ENCODE measurements at places on chromosomes 16 and 17.

DNA sequence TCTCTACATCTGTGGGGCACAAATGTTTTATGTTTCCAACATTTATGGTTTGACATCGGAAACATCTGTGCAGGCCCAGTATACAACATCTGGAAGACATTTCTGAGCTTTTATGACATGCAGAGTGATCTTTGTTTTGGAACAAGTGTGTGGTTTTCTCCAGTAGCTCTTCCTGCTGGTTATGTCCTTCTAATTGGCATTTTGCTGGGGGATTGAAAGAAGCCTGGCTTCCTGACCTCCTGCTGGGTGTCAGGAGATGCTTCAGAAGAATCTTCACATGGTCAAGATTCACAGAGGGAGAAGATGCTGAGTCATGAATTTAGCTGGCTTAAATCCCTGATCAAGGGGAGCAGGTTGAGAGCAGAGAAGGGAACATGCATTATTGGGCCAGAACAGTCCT is 279.5 kb upstream of the MYOCD start:
- no peak for DNase-seq

DNA sequence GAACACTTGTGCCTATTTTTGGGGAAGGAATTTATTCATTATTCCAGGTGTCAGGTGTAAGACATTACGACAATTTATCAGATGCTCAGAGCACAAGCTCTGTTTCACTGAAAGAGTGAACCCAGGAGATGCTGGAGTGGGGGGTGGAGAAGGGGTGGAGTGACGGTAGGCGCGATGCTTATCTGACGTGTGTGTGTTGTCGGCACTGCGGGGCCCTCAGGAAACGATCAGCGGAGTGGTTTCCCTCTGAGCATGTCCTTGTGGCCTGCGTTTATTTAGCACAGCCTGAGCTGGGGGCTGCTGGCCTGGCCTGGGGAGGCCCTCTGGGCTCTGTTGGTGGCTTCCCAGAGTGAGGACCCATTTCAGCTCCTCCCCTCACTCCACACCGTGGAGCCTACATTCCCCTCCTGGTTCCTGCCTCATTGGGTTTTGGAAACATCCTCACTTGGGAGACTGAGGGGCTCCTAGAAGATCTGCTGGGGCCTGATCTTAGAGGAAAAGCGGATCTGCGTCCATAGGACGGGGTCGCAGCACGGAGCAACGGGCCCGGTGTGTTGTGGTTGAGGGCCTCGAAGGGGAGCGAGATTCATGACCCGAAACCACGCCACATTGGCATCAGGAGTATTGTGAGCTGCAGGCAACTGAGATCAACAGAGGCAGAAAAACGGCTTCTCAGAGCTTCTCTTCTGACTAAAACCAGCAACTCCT is 19.0 kb upstream of the GNG13 start:
- DNase-seq, result no peak

GRCh38 chr16:88454523-88454947 is 1.5 kb downstream of the ZFPM1 start:
- DNase-seq, result no peak

DNA sequence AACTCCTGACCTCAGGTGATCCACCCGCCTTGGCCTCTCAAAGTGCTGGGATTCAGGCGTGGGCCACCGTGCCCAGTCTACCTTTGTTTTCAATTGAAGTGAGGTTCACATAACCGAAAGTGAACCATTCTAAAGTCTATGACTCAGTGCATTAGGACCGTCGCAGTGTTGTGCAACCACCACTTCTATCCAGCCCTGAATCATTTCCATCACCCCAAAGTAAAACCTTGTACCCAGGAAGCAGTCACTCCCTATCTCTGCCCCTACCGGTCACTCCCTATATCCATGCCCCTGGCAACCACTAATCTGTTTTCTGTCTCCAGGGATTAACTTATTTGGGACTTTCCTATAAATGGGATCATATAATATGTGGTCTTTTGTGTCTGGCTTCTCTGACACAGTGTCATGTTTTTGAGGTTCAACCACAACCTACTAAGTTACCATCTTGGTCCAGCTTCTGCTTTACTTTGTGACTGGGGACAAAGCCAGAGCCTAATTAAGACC is 28.3 kb upstream of the CDC42EP4 start:
- peak; percentile 33 for DNase-seq

GRCh38 chr17:55681342-55681700 is 41.3 kb downstream of the TMEM100 start:
- no peak for DNase-seq

- no peak for DNase-seq
Observed at GRCh38 chr16:53129281-53130158, 74.7 kb downstream of the CHD9 start.

DNA sequence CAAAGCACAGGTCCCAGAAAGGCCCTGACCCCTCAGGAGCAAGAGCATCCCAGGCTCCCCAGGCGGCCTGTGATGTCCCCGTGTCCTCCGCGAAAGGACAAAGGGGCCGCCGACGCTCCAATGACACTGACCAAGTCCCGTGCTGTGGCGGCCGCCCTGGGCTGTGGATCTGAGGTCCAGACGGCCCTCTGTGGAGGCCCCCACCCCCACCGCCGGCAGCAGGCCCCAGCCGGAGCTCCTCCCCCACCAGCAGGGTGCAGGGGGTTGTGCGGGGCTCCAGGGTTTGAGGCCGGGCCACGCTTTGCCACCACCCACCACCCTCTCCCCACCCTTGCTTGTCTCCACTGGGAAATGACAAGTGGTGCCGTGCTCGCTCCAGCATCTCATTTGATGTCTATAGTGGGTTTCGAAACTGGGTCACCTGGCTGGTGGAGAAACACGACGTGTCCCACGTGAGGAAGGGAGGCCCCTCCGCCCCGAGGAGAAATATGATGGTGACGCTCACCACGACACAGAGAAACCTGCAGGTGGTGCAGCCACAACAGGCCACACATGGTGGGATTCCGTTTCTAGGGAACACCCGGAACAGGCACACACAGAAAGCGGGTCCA is 31.2 kb upstream of the ZNF469 start:
- DNase-seq, result no peak

DNA sequence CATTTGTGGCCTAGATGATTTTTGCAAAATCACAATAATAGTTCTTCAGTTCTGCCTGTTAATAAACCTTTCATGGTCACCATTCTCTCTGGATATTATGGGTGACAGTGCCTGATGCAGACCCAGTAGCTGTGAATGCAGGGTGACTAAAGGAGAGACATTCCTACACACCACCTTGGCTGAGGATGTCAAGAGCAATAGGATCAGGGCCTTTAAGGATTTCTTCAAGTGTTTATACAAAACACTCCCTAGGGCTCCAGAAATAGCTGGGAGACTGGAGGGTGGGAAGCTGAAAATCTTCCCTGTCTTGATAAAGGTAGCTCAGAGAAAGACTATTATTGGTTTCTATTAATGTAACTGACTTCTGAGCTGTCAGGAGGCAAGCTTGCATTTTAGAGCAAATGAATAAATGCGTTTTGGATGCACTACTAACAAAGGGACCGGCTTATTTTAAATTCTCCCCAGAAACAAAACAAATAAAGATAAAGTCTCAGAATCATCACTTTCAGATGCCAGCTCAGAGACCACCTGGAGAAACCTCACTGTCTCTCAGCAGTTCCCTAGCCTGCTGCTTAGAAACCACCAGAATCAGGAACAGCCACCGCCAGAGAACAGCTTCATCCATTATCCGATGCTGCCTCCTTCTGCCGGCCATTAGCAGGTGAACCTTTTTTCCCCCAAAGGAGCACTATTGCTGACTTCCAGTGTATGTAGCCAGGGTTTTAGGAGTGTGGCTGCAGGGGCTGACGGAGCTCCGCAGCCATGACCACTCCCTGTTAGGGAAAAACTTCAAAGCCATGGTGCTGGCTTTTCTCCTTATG is 171.4 kb upstream of the DYNLRB2 start:
- peak; percentile 28 for DNase-seq

GRCh38 chr16:20675488-20676267 is 21.8 kb downstream of the ACSM1 start:
- no peak for DNase-seq

GRCh38 chr17:1484060-1484535 is 8.4 kb downstream of the MYO1C start:
- DNase-seq, result no peak

DNA sequence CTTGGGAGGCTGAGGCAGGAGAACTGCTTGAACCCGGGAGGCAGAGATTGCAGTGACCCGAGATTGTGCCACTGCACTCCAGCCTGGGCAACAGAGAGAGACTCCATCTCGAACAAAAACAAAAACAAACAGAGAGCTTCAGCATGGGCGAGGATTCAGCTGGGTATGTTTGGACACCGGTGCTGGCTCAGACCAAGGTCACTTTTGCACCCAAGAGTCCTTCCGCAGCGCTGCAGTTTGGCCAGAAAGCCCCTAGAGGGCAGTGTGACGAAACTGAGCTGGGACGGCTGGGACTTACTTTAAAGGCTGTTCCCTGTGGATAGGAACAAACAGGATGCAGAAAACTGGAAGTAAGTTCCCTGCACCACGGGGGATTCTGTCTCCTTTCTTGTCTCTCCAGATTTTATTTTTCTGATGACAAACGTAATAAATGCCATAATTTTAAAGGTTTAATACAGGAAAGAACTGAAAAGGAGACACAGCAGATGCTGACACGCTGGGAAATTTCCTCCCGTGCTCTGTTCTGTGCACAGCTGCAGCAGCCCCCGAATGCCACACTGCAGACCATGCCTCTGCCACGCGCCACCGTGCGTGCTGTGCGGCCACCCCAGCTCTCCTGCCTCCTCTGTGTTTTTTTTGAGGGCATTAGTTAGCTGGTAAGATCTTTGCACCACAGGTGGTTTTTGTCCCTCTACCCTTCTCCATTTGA is 25.2 kb upstream of the USP36 start:
- DNase-seq, result peak; percentile 64

- no peak for DNase-seq
Observed at GRCh38 chr16:14511800-14512135, 118.3 kb downstream of the PARN start.

DNA sequence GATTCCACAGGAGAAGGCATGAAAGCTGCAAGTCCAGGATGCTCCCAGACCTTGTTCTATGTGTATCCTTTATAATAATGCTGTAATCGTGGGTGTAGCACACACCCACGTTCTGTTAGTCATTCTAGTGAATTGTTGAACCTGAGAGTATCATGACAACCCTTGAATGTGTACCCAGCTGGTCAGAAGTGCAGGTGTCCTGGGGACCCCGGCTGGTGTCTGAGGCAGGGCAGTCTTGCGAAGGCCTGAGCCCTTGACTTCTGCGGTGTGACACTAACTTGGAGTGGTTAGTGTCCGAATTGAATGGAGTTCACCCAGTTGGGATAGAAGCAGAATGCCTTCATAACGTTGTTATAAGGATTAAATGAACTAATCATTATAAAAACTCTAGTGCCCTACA is 218.0 kb upstream of the TNRC6C start:
- DNase-seq, result no peak

GRCh38 chr17:75109407-75110233 is at the start of gene ARMC7:
TSS of gene ARMC7 (plus strand) at chr17:75109969. CDS start at chr17:75110289, 320 bp downstream.
- peak; percentile 97 for DNase-seq

- DNase-seq, result no peak
Observed at GRCh38 chr16:86064431-86065250, 165.7 kb downstream of the IRF8 start.

- no peak for DNase-seq
Observed at GRCh38 chr17:57502022-57502421, 243.1 kb downstream of the CCDC182 start.

- no peak for DNase-seq
Observed at GRCh38 chr17:74981318-74981978, 6.0 kb upstream of the CDR2L start.

- DNase-seq, result no peak
Observed at GRCh38 chr16:67676516-67676915, 9.9 kb downstream of the C16orf86 start.

- no peak for DNase-seq
Observed at GRCh38 chr16:82810077-82810476, 183.3 kb downstream of the CDH13 start.

DNA sequence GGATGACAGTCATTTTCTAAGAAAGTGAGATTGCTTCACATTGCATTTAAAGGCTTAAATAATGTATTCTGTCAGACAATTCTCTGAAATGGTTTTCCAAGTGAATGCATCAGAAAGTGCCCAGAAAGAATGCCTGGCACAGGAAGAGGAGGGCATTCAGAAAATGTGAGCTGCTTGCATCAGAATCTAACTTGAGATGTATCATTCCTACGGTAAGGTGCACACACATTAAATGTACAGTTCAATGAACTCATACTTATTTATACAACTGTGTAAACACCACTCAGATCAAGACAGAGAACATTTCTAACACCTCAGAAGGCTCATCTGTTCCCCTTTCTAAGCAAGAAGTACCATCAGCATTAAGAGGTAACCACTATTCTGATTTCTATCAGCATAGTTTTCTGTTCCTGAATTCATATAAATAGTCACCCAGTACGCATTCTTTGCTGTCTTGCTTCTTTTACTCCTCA is 638.0 kb downstream of the MAF start:
- DNase-seq, result no peak

GRCh38 chr16:4285167-4285566 is 12.3 kb upstream of the TFAP4 start:
- peak; percentile 23 for DNase-seq

DNA sequence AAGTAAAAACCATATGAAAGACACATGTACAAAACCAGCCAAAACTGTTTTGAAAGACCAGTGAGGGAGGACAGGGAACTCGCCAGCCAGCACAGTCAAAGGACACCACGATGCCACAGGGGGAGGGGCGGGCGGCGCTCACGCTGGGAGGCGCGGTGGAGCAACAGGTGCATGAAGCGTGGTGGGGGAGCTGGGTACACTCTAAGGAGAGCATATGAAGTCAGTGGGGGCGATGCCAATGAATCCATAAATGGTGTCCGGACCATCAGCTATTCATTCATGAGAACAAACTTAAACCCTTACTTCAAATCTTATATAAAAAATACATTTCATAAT is 101.0 kb upstream of the DNAH17 start:
- no peak for DNase-seq

DNA sequence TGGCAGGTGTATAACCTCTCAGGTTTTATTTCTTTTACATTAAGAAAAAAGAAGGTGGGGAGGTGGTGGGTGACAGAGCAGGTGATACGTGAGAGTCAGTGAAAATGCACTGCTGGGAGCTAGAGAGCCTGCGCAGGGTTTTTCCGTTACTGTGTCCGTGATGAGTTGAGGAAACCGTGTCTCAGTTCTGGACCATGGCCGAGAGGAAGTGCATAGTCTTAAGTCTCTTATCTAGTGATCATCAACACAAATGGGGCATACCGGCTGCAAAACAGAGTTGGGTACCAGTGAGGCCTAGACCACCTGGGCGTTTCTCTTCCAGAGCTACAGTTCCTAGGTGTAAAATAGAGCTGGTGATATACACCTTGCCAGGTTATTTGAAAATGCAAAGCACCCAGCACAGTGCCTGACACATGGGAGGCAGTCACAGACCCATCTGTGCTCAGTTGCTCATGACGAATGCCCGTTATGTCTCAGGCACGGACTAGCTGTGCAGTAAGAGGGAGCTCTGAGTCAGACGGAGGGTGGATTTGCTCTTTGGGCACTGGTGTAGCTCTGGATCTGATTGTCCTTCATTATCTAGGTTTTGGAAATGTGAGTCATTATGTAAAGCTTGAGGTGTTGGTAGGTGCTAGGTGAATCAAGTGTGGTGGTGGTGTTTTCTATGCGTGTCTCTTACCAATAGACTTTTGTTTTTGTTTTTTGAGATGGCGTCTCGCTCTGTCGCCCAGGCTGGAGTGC is 60.9 kb downstream of the RPTOR start:
- no peak for DNase-seq
